ENCODE measurements at places on chromosomes 16 and 17.

- no peak for DNase-seq
Observed at GRCh38 chr17:61856035-61856434, 7.3 kb downstream of the BRIP1 start.

- no peak for DNase-seq
Observed at GRCh38 chr16:76654088-76654820, 377.1 kb downstream of the CNTNAP4 start.

- no peak for DNase-seq
Observed at GRCh38 chr17:78012428-78012827, 53.9 kb downstream of the TNRC6C start.

DNA sequence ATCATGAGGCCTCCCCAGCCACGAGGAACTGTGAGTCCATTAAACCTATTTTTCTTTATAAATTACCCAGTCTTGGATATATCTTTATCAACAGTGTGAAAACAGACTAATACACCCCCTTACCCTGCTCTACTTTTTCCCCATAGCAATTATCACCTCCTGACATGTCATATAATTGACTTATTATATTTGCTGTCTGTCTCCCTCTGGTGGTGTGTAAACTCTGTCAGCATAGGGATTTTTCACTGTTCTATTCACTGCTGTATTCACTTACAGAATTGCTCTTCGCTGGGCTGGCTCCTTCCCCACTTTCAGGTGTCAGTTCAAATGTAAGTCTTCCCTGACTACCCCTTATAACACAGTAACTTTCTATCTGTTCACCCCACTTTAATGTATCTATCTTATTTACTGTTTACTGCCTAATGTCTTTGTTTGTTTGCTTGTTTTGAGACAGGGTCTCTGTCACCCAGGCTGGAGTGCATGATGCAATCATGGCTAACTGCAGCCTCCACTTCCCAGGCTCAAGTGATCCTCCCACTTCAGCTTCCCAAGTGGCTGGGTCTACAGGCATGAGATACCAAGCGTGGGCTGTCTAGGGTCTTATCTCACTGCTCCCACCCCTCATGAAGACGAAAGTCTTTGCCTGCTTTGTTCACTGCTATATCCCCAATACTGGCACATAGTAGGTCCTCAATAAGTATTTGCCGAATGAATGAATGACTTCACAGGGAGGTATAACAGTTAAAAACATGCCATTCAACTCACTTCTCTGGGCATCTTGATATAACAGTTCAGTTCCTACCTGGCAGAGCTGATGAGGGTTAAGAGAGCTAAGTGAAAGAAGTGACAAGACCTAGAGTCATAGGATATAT, 52.4 kb upstream of the CDH3 start:
- DNase-seq, result no peak

- DNase-seq, result no peak
Observed at GRCh38 chr16:75929046-75929445, 202.8 kb upstream of the CPHXL start.

DNA sequence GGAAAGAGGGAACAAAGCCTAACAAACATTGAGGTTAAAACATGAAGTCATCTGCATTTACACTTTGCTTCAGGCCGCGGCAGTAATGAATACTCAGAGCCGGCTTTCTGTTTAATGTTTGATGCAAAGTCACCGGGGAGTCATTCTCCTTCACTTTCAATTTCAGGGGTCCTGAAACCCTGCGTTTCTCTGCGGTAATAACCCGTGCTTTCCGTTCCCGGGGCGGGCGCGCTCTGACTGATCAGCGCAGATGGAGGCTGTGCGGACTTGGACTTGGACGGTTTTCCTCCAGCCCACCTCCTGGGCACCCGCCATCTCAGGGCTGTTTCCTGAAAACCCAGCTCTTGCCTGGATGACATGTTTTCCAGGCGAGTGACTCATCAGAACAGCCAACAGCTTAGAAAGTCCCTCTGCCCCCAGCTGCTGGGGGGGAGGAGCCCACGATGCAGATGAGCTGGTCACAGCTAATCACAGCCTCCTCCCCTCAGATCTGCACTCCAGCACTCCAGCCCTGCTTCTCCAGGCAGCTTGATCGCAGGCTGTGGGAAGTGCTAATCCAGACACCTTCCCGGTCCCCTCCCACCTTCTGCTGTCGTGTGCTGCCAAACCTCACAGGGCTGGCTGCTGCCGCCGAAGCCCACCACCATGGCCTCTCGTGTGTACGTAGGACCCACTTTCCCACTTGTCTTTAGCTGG, 158.6 kb upstream of the CHMP6 start:
- DNase-seq, result peak; percentile 94

- DNase-seq, result no peak
Observed at GRCh38 chr16:21982108-21982507, 18.8 kb downstream of the PDZD9 start.

GRCh38 chr17:81538651-81539570, 10.7 kb downstream of the FSCN2 start:
- no peak for DNase-seq

DNA sequence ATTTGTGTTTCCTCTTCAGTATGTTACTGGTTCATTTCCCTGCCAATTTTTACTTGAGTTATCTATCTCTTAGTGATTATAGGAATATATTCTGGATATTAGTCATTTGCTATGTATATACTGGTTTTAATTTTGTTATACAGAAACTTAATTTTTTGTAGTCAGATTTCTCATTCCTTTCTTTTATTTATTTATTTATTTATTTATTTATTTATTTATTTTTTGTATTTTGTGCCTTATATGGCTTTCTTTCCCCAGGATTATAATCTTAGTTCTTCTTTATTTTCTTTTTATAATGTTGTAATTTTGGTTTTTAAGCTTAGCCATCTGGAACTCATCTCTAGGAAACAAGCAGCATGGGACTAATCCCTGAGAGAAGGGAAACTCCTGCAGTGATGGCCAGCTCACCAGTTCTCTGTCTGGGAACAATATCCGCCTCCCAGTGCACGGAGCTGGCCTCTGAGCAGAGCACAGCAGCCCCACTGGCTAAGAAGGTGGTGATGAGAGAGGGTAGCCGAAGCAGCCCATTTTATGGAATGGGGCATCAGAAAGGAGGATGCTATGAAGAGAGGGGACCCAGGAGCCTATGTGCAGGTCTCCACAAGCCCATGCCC, 54.5 kb upstream of the ADORA2B start:
- no peak for DNase-seq

DNA sequence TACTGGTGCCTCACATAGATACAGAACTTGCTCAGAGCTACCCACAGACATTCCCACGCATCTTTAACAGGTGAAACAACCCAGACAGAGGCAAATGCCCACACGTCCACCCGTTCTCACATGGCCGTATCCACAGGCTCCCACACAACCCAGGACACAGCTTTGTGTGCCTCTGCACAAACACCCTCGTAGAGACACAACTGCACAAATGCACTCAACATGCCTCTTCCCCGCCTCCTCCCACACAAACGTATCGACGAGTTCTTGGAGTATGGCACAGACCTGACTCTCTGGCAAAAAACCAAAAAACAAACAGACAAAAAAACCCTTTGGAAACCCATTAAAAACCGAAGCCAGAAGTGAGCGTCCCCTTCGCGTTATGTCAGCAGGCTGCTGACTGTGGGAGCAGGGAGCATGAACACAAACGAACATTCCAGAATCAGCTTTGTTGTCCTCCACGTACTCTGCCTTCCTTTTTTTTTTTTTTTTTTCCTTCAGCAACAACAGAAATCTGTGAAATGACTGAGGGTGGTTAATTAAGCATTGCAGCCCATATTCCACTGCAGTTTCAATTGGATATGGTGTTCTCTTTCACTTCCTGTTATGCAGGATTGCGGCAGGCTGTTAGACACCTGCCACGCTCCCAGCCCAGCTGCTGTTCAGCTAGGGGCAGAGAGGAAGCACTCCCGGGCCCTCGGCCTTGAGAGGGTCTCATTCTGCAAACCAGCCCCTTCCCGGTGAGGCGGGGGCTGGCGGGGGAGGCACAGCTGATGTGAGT, 313.7 kb downstream of the MAF start:
- DNase-seq, result no peak

GRCh38 chr16:89084814-89085612, 8.6 kb upstream of the ACSF3 start:
- DNase-seq, result no peak

DNA sequence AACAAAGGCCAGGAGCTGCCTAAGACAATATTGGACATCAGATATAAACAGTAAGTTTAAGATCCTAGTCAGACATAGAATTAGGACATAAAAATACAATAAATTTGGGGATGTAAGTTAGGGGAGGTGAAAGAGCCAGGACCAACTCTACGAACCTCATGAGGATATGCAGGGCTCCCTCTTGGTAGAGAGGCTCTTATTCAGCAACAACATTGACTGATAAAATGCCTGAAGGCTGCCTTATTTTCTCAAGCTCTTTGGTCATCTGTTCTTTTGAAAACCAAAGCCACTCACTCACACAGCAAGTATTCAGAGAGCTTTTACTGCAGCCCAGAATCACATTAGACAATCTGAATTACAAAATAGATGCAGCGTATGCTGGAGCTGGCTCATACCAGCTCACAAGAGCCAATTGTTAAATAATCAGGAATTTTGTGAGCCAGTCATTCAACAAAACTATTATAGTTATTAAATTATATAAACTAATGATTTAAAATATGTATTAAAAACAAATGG, 108.6 kb upstream of the CLEC3A start:
- DNase-seq, result no peak

GRCh38 chr17:60305141-60305540, 86.8 kb downstream of the USP32 start:
- no peak for DNase-seq

- no peak for DNase-seq
Observed at GRCh38 chr17:7713782-7714181, 3.8 kb upstream of the DNAH2 start.

DNA sequence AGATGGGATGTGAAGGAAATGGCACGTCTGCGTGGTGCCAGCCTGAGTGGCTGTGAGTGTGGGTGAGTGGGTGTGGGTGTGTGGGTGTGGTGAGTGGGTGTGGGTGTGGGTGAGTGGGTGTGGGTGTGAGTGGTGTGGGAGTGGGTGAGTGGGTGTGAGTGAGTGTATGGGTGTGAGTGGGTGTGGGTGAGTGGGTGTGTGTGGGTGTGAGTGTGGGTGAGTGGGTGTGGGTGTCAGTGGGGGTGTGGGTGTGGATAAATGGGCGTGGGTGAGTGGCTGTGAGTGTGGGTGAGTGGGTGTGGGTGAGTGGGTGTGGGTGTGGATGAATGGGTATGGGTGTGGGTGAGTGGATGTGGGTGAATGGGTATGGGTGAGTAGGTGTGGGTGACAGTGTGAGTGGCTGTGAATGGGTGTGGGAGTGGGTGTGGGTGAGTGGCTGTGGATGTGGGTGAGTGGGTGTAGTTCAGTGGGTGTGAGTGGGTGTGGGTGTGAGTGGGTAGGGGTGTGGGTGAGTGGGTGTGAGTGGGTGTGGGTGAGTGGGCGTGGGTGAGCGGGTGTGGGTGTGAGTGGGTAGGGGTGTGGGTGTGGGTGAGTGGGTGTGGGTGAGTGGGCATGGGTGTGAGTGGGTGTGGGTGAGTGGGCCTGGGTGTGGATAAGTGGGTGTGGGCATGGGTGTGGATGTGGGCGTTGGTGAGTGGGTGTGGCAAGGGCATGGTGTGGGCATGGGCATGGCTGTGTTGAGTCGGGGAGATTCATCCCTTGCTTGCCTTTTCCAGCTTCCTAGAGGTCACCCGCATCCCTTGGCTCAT, 80.8 kb downstream of the ZDHHC7 start:
- DNase-seq, result no peak

DNA sequence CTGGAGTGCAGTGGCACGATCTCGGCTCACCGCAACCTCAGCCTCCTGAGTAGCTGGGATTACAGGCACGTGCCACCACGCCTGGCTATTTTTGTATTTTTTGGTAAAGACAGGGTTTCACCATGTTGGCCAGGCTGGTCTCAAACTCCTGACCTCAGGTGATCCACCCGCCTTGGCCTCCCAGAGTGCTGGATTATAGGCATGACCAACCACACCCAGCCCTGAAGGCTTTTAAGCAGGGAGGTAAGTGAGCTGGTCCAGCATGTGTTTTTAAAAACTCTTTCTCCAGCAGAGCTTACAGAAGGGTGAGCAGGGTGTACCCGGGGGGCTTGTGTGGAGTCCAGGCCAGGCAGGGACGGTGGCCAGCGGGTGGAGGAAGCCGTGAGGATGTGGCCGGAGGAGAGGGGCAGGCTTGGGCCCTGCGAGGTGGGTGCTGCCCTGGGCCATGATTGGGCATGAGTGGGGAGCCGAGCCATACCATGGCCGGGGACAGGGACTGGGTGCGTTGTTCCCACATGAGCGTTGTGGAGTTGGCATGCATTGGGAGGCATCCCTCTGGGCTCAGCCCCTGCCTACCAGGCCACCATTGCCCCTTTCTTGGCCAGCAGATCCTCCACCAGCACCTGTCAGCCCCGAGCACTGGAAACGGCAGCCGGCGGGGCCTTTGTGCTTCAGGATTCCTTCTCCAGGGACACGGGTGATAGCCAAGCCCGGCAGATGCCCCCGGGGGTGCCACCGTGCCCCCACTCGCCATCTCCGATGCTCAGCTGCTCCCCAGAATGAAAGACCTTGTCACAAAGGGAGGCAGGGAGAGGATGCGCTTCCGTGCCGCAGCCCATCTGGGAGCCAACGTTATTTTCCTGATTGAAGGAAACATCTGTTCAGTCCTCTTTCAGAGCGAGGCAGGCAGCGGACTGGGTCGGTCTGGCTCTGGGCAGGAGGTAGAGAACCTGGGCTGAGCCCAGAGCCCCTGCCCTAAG, 64.5 kb downstream of the RAI1 start:
- DNase-seq, result no peak

GRCh38 chr16:78775161-78775561, 675.7 kb downstream of the WWOX start:
- DNase-seq, result no peak

DNA sequence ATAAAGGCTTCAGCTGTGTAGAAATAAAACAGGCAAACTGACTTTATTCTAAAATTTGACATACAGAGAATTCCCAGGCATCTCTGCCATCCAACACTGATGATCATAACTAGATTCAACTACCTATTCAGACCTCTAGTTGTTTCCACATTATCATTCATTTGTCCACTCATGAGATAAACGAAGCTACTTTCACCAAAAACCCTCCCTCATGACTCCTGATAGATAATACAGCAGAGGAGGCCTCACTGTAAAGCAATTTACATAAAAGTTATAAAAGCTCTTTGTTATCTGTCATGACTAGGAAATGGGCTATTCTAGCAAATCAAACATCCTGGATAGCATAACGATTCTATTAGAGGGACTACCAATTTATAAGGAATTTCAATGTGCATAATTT, 19.6 kb upstream of the RFFL start:
- no peak for DNase-seq

DNA sequence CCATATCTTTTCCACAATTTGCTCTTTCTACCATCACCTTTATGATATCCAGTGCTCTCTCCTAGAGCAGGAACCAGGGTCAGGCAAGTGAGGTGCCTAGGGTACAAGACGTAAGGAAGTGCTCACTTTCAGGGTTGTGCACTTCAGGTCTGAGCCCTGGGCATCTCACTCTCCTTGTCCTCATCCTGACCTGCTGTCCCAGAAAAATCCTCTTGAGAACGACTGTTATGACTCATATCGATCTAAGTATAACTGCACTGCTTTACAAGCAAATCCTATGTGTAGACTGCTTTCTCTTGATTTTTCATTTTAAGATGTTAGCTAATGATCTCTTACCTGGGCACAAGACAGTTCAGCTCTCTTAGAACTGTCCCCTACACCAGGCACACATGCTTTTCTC, 100.1 kb downstream of the TMEM100 start:
- DNase-seq, result no peak

- no peak for DNase-seq
Observed at GRCh38 chr17:55816532-55817396, 65.9 kb downstream of the PCTP start.
